AG04450 (cell line): ENCODE measurements at places on chromosomes 6 and 20. TPM values are rescaled to one million over a fixed set of nuclear protein-coding genes. Genes with fewer than 3 reads are reported as not detected.

DNA sequence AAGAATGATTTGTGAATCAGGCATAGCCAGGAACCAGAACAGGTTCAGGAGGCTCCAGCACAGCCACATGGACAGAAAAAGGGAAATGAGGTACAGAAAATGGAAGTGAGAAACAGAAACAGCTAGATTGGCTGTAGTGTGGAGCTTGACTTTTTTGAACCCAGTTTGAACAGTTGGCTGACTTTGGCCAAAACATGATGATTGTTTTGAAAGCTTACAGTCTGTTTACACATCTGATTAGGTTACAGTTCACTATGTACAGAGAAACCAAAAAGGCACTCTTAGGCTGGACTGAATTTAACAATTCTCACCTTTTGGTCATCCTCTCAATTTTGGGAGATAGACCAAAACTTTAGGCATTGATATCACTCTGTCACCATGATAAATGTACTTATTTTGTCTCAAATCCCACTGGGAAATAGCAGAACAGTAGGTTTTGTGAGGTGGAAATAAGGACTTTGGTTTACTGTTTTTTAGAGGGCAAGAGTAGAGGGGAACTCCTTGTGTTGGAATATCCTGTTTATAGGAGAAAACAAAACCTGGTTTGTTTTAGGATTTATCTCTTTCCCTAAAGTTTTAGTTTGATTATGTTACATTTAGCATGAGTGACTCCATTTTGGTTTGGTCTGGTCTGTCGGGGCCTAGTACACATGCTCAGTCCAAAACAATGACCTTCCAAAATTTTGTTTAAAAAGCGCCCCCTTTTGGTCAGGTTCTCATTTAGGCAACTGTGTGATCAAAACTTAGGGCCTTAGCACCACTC, 123.1 kb downstream of the OLIG3 start:
- no peak for DNase-seq

DNA sequence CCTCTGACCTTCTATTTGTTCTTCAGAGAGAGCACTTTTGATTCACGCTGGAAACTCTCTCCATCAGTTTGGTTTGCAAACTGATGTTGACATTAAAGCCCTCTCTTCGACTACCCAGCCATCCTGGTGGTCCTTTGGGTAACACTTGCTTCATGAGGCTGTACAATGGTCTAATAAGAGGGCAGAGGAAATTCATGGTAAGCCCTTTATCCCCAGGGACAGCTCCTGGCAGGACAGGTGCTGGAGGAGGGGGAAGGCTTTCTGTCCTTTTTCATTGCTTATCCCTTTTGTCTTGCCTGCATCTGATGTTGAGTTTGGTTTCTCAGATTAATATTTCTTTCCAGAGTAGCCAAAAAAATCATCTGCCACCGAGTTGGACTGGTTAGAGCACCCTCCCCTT, 52.1 kb upstream of the CD93 start:
- DNase-seq, result no peak

- DNase-seq, result no peak
These were observed 1.4 kb upstream of the AAR2 start for GRCh38 chr20:36234771-36235320.

DNA sequence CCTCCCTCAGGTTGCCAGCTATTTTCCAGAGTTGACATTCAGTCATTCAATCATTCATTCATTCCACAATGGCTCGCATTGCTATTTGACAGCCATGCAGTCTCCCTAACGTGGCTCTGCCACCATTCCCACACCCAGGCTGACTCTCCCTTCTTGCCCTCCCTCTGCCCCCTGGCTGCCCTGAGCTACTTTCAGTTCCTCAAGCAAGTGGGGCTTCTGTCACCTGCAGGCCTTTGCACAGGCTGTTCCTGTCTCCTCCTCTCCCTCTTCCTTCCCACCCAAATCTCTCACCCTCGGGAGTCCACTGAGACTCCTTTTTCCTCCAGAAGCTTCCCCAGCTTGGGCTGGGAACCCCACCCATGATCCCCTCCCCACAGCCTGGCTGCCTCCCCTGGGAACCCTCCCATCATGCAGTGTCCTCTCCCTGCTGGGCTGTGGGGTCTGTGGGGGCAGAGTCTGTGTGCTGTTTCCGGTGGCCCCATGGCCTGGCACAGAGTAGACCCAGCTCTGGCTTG, 2.6 kb downstream of the PACSIN1 start:
- DNase-seq, result no peak

DNA sequence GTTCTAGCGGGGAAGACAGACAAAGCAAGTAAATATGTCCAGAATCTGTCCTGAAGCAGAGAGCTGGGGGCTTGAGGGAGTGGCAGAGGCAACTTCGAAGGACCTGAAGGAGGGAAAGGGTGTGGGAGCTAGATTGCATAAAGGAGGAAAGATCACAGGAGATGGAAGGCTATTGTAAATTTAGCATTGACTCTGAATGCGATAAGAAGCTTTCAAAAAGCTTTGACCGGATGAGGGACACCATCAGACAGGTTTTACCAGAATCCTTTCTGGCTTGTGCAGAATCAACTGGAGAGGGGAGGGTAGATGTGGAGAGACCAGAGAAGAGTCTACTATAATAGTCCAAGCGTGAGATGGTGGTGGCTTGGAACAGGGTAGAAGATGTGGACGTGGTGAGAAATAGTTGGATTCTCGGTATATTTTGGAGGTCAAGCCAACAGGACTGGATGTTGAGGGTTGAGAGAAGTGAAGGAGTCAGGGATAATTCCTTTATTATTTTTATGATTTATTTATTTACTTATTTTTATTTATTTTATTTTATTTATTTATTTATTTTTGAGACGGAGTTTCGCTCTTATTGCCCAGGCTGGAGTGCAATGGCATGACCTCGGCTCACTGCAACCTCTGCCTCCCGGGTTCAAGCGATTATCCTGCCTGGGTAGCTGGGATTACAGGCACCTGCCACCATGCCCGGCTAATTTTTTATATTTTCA, 19.9 kb upstream of the RIPOR3 start:
- DNase-seq, result no peak

FBXO5 gene
- 7.1 and 13.1 TPM in 2 replicates for polyA plus RNA-seq

CST5 gene
- not detected in 2 replicates for polyA plus RNA-seq

MANEA gene
- polyA plus RNA-seq, result 10.5 and 17.3 TPM in 2 replicates

VGLL2 gene
- not detected in 2 replicates for polyA plus RNA-seq

MUC22 gene
- not detected in 2 replicates for polyA plus RNA-seq
